ENCODE measurements at places on chromosomes 11 and 22.

DNA sequence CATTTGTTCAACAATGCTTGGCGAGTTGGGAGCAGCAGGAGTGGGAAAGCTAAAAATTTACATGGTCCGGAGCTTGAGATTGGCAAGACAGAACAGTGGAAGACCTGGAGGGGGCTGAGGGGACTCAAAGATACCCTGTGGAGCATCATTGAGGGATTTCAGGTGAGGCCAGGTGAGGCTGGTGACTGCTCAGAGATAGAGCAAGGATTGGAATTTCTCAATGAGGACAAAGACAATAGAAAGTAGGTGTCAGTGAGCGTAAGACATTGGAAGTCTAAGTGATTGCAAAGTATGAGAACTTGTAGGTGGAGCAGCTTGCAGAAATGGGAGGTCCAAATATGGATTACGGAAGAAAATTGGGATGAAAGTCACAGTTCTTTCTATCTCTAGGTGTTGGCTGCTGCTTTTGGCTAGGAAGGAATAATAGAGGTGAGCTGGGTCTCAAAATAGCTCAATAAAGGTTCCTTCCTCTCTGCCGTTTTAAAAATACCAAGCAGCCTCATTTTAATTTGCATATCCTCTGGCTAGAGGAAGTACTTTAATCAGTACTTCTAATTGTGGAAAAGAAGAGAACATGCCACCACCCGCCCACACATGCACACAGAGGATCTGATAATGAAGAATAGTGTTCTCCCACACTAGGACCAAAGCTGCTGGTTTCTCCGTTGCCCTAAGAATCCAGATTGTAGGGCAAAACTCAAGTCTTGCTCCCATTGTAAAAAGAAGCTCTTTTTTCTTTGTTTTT is 41.8 kb upstream of the SORL1-AS1 start:
- no peak for DNase-seq

- no peak for DNase-seq
Observed at GRCh38 chr22:37219533-37219932, 7.3 kb upstream of the SSTR3 start.

DNA sequence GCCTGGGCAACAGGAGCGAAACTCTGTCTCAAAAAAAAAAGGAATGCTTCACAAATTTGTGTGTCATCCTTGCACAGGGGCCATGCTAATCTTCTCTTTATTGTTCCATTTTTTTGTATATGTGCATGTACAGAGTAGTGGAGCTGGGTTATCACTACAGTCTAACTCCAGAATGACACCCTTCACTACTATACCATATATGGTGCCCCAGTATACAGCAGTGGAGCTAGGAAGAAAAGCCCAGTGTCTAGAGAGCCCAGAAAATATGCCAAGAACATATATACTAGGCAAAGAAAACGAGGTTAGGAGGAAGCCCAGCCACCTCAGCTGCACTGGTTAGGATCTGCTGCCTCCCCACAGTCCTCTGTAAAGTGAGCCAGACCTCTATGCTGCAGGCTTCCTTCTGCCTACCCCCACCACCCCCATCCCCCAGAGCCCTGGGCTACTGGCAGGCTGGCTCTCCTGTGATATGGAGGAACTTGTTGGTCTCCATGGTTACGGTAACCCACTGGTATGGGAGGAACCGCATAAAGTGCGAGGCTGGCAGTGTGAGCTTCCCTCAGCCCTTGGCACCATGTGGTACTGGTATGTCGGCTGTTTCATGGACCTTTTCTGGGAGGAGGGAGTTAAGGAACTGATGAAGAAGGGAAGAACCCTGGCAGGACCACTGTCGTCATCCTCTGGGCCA is 34.3 kb downstream of the RCOR2 start:
- DNase-seq = no peak

- no peak for DNase-seq
Observed at GRCh38 chr11:132060567-132060966, 690.2 kb downstream of the NTM start.

DNA sequence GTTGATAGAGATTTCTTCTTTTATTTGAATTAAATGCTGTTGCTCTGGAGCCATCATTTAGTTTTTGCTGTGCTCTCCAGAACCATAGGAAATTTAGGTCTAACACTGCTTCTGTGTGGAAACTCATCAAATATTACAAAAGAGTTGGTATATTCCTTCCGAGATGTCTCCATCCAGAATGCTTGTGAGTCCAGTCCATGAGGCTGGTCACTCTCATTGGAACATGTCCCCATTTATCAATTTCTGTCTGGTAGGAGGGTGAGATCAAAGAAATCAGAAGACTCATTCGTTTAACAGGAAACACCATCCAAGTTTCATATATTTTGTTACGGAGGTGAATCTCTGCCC is 52.4 kb upstream of the LMO2 start:
- no peak for DNase-seq
